ENCODE measurements at places on chromosomes 16 and 17.

DNA sequence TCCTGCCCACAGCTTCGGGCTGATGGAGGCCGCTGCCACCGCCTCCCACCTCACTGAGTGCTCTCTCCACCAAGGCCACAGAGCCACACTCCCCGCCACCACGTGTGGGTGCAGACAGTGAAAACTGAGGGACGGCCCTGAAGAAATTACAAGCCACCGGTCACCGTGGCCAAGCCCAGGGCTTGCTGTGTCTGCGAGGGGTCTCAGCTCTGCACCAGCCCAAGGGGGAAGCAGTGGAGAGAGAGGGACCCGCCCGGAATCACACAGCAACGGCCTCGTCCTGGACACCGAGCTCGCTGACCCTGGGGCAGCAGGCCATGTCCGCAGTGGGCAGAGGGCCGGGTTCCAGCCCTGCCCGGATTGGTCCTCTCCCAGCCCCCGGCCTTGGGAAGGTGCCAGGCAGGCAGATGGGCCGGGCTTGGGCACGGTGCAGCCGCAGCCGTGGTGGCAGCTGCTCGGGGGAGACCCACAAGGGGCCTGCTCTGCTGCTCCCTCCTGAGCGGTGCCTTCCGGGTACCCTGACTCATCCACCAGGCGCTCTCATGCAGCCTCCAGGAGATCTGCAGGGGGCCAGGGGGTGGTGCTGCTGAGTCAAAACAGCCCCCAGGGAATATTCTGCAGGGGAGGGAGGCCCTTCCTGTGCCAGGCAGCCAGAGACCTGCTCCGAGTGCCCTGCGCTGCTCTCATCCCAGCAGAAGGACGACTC is 52.0 kb downstream of the CBFA2T3 start:
- peak; percentile 88 for DNase-seq

- no peak for DNase-seq
Measured at GRCh38 chr17:69593351-69593715, 178.8 kb downstream of the MAP2K6 start.

- peak; percentile 68 for DNase-seq
Measured at GRCh38 chr16:67241008-67241900, 6.0 kb downstream of the FHOD1 start.

- no peak for DNase-seq
Measured at GRCh38 chr17:34228781-34229180, 26.3 kb upstream of the CCL2 start.

GRCh38 chr17:13074026-13074425 is 56.2 kb upstream of the ELAC2 start:
- no peak for DNase-seq

DNA sequence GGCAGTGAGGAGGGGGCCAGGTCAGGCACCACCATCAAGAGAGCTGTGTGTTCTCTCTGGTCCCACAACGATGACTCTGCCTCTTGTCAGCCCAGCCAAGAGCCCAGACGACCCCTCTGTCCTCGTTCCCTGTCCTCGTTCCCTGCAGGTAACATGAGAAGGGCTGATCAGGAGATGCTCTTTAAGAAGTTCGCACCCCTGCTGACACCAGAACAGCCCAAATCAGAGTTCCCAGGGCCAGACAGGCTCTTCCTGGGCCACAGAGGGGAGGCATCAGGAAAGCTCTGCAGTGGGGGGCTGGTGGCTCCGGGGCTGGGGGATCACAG is 13.5 kb upstream of the DNAI2 start:
- no peak for DNase-seq

GRCh38 chr16:29825145-29826044 is 5.1 kb downstream of the MVP start:
- peak; percentile 60 for DNase-seq

- DNase-seq: no peak
Measured at GRCh38 chr16:20260215-20261009, 66.9 kb downstream of the GP2 start.

DNA sequence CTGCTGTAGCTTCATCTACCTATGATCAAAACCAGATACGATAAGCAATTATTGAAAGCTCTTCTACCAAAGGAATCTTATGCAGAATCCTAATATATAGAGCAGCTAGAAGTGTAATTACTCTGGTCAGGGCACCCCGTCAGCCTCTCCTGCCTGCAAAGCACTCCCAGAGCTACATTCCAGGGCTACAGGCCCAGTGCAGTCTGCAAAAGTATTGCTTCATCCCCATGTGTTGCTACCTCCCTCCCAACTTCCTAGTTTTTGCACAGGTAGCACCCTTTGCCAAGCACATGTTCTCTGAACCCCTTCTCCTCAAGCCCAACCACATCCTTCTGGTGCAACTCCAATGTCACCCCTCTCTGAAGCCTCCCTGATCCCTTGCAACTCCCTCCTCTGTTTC is 7.0 kb downstream of the CES5A start:
- no peak for DNase-seq

GRCh38 chr16:27245276-27246172 is 23.0 kb downstream of the NSMCE1 start:
- DNase-seq: peak; percentile 25

DNA sequence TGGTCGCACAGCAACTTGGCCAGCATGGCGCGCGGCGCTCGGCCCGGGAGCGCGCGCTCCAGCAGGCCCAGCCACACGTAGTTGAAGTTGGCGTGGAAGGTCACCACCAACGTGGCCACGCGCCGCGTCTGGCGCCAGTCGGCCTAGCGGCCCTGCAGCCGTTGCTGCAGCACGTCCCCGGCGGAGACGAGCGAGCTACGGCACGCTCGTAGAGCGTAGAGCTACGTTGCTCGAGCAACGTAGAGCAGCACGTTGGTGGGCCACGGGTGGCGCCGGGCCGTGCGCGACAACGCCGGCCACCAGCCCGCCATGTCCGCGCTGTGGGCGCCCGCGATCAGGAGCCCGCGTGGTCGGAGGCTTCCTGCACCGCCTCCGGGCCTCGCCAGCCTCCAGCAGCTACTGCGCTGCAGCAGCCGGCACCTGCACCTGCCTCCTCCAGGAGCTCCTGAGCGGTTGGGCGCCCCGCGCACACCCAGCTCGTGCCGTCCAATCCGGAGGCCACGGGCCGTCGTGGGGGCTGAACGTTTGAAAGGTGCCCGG is 13.4 kb upstream of the SULT1A1 start:
- no peak for DNase-seq

DNA sequence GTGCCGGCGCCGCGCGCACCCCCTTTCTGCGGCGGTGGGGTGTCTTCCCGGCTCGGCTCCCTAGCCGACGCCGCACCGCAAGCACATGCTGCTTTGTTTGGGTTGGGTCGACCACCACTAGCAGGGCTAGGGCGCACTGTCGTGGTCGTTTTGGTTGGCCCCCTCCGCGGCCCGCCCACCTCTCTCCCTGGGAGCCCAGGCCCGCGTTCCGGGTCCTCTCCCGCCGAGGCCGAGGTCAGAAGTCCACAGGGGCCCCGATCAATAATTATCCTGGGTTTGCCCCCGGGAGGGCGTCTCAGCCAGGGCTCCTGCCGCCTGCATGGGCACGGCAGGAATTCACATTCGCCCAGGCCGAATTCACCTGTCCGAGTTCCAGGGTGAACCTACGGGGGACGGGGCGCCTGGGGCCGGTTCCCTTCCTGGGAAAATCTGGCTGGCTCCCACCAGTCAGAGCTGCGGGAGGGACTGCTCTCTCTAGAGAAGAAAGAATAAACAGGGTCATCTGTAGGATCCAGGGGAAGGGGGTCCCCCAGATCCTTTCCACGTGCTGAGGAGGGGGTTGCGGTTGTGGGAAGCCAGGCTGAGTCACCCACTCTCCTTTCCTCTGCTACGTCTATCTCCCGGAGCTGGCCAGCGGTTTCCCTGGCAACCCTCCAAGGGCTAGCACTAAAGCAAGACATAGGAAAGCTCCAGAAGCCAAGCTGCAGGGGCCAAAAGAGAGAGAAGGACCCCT is 584 bp upstream of the STAT5B start:
- peak; percentile 46 for DNase-seq

Data from T1000 (cell line).